ENCODE measurements at places on chromosomes 16 and 17.
A peak's percentile ranks its signal among the peaks of the same experiment; 100 is the strongest.

DNA sequence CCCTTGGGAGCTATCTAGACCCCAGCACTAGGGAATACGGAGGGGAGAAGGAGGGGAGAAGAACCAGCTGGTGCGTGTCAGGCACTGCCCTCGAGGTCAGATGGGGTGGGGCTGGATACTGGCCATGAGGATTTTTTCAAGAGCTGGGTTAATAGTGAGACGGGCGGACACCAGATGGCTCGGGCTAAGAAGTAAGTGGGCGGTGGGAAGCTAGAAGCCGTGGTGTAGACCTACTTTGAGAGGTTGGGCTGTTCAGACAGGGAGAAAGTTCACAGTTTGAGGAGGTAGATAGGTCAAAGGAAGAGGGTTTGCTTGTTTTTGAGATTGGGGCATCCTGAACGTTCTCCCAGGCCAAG lies 303.8 kb downstream of the SEC14L1 start:
- DNase-seq, result no peak

DNA sequence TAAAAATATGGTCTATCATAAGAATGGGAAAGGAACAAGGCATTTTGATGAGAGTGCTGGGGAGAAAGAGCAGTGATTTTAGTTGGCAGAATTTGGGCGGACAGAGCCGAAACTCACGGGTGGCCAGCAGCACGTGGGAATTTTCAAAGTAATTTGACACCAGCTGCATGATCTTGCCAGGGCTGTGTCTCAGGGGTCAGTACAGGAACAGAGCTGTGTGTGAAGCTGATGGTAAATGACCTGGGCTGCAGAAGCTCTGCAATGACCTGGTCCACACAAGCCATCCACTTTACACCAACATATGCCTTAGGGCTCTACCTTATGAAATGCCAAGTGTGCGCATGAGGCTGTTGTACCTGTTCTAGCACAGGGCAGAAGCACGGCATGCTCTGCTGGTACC lies 112.0 kb downstream of the ZFHX3 start:
- DNase-seq, result no peak

DNA sequence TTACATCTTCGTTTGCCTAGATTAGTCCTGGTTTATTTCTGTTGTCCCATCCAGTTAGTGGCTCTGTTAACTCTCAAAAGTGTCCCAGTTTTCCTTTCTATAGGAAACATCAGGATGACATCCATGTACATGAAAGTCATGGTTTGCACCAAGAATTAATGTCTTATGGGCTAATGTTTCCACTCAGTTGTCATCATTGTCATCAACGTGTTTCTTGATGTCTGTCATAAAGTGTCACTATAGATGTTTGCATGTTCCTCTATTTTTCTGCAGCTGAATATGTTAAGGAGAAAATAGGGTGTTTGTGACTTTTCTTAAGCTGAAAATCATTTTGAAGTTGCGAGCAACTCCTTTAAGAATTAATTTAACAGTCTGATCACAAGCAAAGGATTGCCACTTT lies 567.0 kb downstream of the TMEM114 start:
- no peak for DNase-seq

DNA sequence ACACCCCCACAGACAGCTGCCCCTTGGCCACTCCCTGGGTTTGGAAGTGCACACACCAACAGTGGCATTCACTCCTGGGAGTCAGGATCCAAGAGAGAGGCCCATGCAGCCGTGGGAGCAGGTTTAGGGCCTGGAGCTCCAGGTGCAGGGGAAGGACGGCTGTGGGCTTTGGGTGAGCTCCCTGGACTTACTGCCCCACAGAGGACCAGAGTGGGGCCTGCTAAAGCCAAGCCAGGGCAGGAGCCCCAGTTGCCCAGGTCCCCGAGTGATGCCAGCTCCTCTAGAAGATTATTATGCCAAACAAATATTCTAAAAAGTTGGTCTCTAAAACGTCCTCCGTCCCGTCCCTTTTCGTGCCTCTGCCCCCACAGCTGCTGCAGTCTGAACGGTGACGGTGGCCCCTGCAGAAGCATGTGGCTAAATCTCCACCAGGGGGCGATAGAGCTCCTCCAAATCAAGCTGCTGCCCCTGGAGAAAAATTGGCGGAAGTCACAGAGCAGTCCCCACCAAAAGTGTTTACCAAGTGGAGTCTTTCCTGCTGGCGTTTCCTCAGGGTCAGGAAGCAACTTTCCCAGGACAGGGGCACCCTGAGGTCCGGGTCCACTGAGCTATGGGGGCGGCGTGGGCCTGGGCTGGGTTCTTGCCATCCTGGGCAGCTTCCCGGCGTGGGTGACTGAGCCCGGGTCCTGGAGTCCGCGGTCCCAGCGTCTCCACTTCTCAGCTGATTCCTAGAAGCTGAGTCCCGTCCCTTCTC lies 4.2 kb downstream of the ARMC7 start:
- DNase-seq, result peak; percentile 73

- no peak for DNase-seq
Measured at GRCh38 chr17:44988044-44988942, 20.2 kb upstream of the C1QL1 start.

GRCh38 chr16:81804134-81804610 lies 25.1 kb downstream of the PLCG2 start:
- no peak for DNase-seq

DNA sequence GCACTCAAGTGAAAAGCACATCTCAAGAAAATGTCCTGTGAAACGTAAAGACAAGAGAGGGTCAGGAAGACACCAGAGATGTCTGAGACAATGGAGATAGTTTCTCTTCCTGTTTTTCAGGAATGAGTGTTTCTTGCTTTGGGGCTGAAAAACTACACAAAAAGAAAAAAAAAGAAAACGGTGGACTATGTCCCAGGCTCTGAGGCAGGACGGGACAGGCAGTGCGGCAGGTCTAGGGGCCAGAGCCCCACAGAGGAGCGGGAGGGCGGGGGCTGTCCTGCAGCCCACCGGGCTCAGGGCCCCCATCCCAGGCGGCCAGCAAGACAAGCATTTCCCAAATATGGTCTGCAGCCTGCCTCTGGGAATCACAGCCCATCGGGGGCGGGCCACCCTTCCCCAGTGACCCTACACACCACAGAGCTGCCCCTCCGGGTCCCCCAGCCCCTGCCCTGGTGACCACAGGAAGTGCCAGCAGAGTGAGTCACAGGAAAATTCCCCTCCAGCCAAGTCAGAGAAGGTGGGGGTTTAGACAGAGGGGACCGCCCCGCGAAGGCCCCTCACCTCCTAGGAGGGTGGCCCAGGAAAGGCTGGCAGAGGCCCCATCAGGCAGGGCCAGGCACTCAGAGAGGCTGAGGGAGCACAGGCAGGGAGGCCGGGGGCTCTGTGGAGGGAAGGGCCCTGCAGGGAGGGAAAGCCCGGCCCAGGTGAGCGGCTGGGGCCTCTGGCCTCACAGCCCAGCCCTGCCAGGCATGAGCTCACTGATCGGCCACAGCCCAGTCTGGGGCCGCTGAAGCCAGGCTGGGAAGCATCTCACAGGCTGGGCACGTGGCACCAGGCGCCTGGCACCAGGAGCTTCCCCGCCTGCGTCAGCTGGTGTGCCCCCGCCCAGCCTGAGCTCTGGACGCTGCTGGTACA lies 6.3 kb downstream of the BCAR1 start:
- no peak for DNase-seq

GRCh38 chr17:43673516-43674323 lies 12.0 kb upstream of the MEOX1 start:
- peak; percentile 73 for DNase-seq

- no peak for DNase-seq
Measured at GRCh38 chr17:72394531-72394930, 273.7 kb downstream of the SOX9 start.

DNA sequence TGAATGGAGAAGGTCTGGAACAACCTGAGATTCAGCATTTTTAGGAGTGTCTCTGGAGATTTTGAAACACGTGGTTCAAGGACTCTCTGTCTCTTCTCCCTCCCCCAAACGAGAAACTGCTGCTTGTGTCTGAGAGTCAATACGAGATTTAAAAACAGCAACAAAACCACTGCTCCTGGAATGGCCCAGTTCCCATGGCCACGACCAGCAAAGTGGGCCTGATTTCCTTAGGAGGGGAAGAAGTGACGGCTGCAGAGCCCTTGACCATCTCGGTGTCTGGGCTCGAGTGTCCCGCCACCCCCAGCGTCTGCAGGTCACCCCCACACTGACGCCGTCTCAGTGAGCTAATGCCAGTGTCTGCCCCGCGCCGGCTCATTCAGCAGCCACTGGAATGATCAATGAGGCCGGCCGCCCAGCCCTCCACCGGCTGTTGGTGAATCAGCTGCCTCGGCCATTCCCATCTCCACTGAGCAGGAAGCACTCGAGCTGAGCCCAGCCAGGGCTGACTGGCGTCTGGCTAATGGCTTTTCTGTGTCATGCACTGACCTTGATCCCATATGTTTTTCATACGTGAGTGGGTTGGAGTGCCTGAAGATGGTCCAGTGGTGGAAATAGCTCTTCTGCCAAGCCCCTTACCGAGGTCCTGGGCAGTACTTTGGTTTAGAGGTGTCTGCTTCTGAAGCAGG lies 151.8 kb downstream of the PITPNC1 start:
- no peak for DNase-seq

DNA sequence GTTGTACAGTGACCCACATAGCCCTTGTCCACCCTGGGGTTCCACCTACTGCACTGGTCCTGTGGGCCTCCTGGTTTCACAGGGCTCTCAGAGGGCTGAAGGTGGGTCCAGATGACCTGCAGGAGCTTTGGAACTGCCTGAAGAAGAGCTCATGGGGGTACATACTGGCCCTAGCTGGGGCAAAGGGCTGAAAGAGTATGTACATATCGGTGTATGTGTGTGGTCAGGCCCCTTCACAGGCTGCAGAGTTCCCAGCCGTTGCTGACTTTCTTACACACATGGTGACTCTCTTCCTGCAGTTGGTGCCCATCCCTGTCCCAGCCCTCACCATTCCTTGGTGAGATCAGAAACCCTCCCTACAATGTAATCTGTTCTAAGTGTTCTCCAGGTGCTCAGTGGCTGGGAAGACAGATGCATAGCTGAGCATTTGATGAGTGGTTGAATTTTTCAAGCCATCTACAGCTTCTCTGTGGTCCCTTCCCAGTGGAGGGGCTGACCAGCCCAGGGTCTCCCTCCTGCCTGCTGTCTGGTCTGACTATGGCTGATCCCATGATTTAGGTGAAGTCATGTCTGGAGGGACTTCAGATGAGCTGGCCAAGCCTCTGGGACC lies 2.4 kb upstream of the NFATC3 start:
- DNase-seq, result no peak

DNA sequence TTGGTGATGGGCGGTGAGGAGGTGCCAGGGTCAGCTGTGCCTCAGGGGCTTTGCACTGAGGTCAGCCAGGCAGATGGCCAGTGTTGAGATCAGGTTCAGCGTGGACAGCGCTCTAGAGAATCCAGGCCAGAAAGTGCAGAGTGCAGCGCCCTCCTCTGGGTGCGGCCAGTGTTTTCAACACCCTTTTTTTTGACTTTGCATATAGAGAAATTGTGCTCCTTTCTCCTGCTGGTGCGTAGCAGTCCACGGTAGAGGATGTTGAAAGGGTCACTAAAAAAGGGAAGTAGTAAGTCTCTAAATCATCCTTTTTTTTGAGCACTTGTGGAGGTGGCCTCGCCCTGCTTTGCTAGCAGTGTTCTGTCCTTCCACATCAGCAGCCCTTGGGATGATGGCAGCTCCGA lies 53.9 kb downstream of the BANP start:
- no peak for DNase-seq

DNA sequence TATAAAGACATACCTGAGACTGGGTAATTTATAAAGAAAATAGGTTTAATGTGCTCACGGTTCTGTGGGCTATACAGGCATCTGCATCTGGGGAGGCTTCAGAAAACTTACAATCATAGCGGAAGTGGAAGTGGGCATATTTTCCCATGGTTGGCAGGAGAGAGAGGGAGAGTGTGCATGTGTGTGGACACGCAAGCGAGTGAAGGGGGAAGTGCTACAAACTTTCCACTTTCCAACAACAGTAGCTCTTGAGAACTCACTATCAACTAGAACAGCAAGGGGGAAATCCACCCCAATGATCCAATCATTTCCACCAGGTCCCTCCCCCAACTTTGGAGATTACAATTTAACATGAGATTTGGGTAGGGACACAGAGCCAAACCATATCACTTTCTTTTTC lies 11.1 kb downstream of the TAOK1 start:
- no peak for DNase-seq

GRCh38 chr16:83940630-83941378 lies 12.2 kb upstream of the OSGIN1 start:
- DNase-seq, result no peak

- DNase-seq, result no peak
Measured at GRCh38 chr16:86707171-86707570, 128.8 kb downstream of the FOXL1 start.
